AG04449 (cell line): ENCODE measurements at places on chromosomes 12 and 14.

GRCh38 chr12:114287821-114288525, 118.0 kb downstream of the TBX5 start:
- no peak for DNase-seq

DNA sequence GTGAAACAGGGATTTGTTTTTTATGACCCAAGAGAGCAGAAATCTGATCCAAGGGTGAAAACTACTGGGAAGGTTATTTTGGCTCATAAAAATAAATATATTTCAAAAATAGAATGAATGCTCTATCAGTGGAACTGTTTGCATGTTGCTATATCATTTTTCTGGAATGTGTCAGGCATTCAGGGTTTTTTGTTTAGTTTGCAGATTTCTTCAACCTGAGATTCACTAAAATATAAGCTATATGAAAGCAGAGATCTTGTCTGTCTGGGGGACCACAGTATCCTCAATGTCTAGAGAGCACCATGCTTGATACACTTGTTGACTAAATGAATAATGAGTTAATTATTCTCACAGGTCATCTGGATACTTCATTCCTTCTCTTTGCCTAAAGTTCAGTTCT, 165.1 kb downstream of the NUBPL start:
- no peak for DNase-seq

DNA sequence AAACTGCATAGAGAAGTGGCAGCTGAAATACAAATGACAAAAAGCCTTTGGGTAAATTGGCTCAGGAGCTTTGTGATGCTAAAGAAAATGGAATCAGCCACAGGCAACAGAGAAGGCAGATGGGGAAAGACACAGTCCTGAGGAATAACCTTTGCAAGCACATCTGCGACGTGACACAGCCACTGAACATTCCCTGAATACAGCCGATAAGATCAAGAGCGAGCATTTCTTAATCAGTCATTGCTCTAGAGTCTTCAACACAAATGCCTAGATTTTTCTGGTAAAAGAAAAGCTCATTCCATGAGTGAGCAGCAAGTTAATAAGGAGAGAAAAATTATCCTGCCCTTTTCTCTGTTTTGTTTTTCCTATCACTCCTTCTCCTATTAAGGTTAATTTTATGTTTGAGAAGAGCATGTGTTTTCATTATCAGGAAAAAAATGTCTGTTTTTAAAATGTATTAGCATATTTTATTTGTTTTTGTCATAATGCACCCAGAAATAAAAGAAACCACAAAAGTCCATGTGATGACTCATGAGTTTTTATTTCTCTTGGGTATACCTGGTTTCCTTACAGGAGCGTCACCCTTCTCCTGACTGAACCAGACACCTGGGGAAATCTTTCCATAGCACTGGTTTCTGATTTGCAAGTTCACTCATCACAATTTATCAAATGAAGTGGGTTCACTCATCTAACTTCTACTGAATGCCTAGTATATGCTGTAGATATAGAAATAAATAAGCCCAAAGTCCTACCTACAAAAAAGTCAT, 45.4 kb upstream of the PCED1B start:
- no peak for DNase-seq

DNA sequence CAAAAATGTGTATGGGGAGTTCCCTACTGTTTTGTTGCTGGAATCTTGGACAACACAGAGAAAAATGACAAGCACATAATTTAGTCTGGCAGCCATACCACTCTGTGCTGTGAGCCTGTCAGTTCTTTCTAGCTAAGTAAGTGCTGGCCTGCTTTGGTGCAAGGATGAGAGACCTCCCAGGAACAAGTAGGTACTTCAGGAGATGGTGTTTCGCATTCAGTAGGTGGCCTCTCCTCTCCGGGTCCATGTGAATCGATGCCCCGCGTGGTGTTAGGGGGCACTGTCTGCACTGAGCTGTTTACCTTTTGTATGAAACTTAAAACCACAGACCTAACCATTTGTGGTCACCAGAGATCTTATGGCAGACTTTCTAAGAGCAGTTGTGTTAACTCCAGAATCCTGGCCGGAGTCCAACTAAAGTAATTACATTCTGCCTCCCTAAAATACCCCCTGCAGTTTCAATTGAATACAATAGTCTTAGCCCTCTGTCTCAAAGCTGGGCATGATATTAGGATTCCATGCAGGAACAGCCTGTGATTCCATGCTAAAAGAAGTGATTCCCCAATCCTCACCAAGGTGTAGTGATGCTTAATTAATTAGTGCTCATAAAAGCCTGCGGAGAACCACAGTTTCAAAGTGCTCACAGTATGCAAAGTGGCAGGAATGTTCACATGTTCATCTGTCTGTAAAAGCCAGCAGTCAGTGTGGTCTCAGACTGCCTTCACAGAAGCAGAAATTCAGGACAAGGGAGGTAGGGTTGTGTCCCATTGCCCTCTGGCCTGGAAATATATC, 64.2 kb downstream of the LLPH start:
- DNase-seq = peak; percentile 23
